ENCODE measurements at places on chromosomes 5 and 9.

GRCh38 chr5:17374973-17375742 is 122.9 kb upstream of the TAF11L2 start:
- no peak for DNase-seq

- no peak for DNase-seq
These were observed 153.3 kb downstream of the RGS3 start for GRCh38 chr9:113616621-113617496.

GRCh38 chr5:132055441-132055807 is 5.0 kb upstream of the IL3 start:
- no peak for DNase-seq

DNA sequence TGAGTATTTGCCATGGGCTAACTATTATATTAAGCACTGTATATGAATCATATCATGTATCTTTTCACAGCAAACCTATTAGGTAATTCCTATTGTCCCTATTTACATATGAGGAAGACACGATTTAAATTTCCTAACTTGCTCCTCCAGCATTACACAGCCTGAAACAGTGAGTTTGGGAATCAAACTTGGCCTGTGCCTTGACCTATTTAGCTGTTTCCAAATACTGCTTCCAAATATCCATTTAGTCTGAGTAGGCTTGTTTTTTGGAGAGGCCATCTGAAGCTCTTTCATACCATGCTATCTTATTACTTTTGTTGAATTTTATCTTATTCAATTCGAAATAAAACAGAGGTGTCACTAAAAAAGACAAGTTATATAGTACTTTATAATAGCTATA is 447.3 kb upstream of the MPDZ start:
- no peak for DNase-seq

DNA sequence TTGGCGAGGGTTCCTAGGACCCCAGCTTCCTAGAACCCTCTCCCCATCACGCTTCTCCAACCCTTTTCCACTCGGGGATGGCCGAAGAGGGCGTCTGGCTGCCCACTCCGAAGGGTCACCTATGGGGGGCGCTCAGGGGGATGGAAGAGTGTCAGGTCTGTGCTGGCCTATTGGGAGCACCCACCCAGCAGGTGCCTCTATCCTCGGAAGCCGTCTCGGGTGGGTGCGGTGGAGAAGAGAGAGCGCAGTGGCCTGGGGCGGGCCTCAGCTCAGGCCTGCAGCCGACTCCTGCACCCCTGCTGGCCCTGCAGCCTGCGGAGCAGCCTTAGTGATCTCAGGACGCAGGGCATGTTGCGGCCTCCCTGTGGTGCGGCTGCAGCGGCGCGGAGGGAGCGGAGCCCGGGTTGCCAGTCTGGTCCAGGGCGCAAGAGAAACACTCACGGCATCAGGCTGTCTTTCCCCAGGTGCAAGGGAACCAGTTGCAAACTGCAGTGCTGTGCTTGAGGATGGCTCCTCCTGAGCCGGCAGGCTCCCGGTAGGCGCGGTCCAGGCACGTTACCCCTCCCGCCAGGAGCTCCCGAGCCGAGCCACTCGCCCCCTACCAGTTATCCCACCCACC is 1.5 kb upstream of the IRX2 start:
- no peak for DNase-seq

GRCh38 chr5:100668511-100668910 is 133.3 kb downstream of the FAM174A start:
- no peak for DNase-seq

DNA sequence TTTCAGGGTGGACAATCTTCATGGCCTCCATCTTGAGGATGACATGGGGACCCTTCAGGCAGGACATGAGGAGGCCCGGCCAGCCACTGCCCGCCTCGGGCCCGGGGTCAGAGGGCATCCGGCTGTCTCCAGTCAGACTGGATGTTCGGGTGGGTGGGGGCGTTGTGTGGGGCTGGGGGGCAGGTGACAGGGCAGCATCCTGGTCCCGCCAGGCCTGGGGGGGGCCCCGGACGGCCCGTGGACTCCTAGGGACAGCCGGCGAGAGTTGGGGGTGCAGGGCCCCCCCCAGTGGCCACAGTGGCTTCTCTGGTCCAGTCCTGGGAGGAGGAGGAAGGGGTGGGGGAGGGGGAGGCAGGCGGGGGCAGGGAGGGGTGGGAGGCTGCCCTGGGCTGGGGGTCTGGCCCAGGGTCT is 940 bp downstream of the RNF208 start:
- DNase-seq, result no peak

DNA sequence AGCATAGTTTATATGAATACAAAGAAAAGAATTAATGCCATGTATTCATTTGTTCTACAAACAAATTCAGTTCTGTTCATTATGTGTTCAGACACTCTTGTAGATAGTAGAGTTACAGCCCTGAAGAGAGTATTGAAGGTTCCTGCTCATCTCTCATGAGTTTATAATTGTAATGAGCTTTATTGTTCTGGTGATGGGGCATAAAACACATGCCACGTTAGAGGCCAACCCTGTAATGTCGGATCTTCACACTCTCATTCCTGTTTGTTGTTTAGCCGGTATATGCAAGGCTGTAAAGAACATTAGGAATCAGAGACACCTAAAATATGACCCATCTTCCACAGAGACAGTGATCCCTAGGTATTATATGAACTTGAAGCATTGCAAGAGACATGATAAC is 214.5 kb downstream of the VPS13A start:
- no peak for DNase-seq

DNA sequence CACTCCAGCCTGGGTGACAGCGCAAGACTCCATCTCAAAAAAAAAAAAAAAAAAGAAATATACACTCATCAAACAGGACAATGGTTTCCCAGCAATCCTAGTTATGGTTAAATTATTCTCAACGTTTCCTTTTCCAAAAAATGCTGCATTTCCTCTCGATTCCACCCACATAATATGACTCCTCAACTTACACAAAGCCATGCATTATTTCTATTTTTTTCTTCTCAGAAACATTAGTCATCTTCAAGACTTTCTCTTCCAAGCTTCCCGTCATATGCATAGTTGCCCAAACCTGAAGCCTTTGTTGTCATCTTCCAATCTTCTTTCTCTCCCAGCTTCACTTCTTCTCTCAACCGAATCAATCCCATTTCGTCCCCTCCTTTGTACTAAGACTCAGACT is 61.4 kb upstream of the RANBP6 start:
- no peak for DNase-seq

DNA sequence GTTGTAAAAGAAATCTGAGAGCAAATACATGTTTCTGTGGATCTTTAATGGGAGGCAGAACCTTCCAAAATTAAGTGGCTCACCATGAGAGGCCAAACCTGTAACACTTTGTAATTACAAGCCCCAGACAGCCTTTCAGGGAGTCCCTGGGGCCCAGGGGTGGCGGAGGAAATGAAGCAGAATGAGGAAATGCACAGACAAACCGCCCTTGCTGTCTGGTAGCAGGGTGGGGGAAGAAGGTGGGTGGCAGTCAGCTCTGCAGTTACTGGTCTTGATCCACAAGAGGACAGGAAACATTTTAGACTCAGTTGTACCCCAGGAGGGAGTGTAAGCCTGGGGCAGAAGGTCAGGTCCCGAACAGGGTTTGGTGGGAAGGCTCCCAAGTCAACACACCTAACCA is 6.5 kb downstream of the ARL14EPL start:
- DNase-seq, result peak; percentile 43

DNA sequence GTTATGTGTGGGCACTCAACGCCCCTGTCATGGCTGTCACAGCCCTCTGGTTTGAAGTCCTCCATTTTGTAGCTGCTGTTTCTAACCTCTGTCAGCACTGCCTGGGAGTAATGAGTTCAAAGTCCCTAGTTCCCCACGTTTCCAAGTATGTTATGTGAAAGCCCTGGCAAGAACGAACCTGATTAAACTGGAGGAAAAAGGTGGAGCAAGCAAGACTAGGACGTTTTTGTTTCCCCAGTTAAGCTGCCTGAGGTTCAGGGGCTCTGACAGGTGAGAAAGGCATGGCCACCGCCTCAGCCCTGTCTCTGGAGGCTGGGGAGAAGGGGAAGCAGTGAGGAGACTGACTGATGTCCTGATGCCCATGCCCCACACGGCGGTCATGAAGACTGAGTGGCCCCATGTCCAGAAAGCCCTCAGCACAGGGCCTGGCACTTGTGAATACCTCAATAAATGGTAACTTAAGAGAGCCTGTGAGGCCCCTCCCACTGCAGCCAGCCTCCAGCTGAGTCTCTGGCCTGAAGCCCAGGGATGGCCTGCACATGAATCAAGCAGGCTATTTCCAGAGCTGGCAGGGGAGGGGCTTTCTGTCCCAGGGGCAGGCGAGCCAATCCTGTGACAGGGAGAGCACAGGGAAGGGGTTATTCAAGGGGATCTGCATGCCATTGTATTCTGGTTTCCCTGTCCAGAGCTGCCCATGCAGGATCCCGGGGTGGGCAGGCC is 61.8 kb downstream of the PFDN1 start:
- no peak for DNase-seq

GRCh38 chr5:157758706-157759105 is 15.2 kb downstream of the LSM11 start:
- DNase-seq, result no peak

DNA sequence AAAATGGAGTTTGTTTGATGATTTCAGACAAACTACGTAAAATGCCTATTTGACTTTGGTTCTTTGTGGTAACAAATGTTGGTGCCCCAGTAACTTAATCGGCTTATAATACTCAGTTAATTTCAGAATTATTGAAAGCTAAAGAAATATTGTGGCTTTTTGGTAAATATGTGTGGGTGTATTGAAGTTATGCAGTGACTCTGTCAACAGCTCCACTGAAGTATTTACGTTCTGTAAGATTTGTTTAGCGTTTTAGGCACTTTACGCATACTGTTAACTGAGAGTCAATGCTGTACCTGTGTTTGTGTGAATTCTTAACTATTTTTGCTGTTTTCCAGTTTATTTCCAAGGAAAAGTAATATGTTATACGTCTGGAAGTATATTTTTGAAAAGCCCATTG is 2.2 kb downstream of the RAD23B start:
- no peak for DNase-seq

DNA sequence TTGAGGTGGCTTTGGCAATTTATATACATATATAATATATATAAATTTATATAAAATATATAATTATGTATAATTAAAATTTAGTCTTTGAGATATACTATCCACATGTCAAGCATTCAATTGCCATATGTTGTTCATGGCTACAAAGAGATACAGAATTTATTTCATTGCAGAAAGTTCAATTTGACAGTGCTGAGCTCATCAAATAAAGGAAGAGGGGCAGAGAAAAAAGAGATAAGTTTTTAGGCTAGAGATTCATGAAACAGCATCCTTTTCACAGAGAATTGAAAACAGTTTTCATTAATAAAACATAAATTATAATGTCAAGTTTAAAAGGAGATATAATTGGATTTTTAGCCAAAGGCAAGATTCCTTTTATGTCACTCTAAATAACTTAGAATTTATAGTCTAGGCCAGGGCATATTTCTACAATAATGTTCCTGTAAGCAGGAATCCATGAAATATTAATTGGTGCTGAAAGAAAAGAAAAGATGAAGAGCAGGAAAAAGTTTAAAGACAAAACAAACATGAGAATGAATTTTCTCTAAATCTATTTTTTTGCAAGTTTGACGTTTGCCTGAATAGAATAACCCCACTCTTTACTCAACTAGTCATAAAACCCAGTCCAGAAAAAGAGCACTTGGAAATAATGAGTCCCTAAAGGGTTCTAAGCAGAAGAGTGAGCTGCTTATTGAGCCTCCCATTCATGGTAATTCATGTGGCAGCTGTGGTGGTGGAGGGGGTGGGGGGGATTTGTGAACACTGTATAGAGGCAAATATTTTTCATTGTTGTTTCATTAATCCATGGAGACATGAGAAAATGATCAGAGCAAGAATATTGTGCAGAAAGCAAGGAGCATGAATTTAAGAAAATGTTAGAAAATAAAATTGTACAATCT is 1279.5 kb downstream of the CDH12 start:
- DNase-seq, result no peak

DNA sequence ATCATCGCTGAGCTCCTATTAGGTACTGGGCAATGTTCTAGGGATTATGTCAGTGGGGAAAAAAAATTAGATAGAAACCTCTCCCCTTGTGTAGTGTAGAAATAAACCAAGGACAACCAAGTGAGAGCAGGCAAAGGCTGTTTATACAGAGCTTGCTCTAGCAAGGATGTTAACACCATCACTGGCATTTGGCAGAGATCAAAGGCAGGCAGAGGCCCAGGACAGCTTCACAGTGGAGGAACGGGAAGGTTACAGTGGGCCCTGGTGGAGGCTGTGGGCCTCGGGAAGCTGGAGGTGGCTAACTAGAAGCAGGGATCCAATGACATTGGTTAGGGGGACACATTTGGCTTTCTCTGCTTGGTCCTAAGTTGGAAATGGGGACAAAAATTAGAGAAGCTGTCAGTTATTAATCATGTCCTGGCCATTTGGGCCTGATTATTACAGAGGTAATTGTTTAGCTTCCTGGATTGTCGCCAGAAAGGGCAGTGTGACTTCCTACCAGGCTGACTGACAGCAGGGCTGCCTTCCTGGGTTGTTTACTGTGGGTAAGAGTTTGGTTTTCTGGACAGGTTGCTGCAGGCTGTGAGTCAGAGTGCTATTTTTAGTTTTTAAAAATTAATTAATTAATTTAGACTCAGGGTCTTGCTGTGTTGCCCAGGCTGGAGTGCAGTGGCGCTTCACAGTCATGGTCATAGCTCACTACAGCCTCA is 259.3 kb downstream of the ROR2 start:
- no peak for DNase-seq
